ENCODE measurements at places on chromosomes 3 and 15. TPM values are rescaled to one million over a fixed set of nuclear protein-coding genes. Genes with fewer than 3 reads are reported as not detected.

SLC15A2 gene
- 2.5 TPM for total RNA-seq

CD86 gene
- 21.7 TPM for total RNA-seq

DNA sequence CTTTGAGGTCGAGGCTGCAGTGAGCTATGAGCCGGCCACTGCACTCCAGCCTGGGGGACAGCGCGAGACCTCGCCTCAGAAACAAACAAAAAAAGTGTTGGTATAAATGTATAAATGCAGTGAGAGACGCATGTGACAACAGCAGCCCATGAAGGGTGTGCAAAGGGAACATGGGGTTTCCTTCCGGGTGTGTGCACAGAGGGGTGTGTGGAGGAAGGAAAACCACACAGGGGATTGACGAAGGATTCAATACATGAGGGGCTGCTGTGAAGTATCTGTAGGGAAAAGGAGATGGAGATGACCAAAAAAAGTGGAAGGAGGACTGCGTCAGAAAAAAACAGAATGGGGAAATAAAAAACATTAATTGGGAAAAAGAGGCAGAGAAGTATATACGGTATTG is 1.1 kb downstream of the MTFMT start:
- peak overlapping the region; percentile 48 for H3K27ac ChIP-seq
- DNase-seq: peak; percentile 23
- H3K27me3 ChIP-seq: peaks cover 18% of the 10 kb centered on the region
- peaks cover 20% of the 10 kb centered on the region for H3K4me1 ChIP-seq
- H3K4me3 ChIP-seq: peak overlapping the region; percentile 81

DNA sequence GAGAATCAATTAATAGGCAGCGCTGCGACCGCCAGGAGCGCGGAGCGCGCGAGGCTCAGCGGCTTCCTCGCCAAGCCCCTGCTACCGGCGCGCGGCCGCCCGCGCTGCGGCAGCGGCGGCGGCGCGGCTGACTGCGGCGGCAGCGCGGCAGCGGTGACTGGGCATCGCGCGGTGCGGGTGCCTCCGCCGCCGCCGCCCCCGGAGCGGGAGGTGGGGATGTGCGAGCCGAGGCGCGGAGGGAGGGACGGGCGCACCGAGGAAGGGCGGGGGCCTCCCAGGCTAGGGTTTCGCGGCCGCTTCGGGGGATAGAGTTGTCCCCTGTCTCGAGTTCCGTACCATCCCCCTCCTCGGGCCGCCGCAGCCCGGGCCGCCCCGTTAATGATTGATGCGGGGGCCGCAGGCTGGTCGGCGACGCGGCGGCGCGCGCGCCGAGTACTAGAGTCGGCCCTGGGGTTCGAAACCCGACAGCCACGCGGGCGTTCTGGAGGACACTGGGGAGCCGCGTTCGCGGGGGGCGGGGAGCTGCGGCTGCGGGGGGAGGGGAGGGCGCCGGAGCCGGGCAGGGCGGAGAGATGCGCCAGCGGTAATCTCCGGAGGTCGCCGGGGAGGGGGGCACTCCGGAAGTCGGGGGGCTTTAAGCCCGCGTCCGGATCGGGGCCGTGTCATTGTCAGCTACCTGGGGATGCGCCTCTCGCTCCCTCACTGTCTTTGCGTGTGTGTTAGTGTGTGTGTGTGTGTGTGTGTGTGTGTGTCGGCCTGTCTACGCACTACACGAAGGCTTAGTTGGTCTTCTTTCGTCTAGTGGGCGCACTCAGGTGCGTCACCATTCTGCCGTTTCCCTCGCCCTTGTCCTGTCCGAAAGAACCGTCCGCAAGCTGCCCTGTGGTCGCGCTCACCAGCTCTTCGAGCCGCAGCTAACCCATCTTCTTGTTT is at the start of gene PAQR9:
PAQR9 (minus strand) TSS at position 159 of the 933 bp plus-strand sequence. CDS start 338 bp downstream, outside the sequence.
- no peaks in the 10 kb centered on the region for H3K36me3 ChIP-seq
- H3K4me1 ChIP-seq: peaks cover 15% of the 10 kb centered on the region
- no peak within 1 kb of the TSS for H3K27ac ChIP-seq
- no peak for DNase-seq
- H3K4me3 ChIP-seq: peak within 1 kb of the TSS; percentile 70

Data from activated CD4-positive, alpha-beta memory T cell treated with anti-CD3 and anti-CD28 coated beads, Interleukin-2, amount 10 ng/mL, durations not matched to agents 7 days and 5 days (primary cell).